Natural killer cell treated with Interleukin-12 subunit alpha and Interleukin-12 subunit beta and Interleukin-15 and Interleukin-18, amount 100 ng/mL, for 72 hours (primary cell): ENCODE measurements at places on chromosomes 1 and 21. TPM values are rescaled to one million over a fixed set of nuclear protein-coding genes. Genes with fewer than 3 reads are reported as not detected.

The ATXN7L2 gene
- 19.9 TPM for total RNA-seq

The CCDC185 gene
- total RNA-seq: not detected

- DNase-seq: peak; percentile 58
These were observed 35.0 kb downstream of the UBE2T start for GRCh38 chr1:202306535-202307345.

- no peak for DNase-seq
These were observed 125.3 kb upstream of the ETS2 start for GRCh38 chr21:38680401-38680800.
